ENCODE measurements at places on chromosomes 4 and X.

- no peak for DNase-seq
Measured at GRCh38 chrX:5646818-5647217, 581.8 kb downstream of the NLGN4X start.

- no peak for DNase-seq
Measured at GRCh38 chr4:15586066-15586465, 69.1 kb downstream of the FBXL5 start.

DNA sequence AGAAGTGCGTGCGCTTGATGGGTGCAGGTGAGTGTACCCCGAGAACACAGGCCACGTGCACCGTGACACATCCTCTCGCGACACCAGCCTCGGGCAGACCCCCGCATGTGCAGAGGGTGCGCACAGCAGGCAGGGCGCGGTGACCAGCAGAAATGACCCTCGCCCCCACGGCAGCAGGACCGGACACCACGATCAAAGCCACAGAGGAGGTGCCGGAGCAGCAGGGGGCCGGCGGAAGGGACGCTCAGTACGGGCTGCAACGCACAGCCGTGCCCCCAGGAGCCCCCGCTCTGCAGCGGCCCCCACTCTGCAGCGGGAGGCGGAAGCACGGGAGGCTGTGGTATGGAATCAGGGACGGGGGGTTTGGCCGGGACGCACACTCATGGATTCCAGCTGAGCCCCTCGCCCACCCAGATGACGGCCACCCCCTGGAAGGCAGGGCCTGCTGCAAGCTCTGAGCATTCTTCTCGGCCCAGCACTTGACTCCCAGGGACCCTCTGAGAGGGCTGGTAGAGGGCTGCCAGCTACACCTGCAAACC, 17.1 kb downstream of the PPP2R3B start:
- DNase-seq = no peak

DNA sequence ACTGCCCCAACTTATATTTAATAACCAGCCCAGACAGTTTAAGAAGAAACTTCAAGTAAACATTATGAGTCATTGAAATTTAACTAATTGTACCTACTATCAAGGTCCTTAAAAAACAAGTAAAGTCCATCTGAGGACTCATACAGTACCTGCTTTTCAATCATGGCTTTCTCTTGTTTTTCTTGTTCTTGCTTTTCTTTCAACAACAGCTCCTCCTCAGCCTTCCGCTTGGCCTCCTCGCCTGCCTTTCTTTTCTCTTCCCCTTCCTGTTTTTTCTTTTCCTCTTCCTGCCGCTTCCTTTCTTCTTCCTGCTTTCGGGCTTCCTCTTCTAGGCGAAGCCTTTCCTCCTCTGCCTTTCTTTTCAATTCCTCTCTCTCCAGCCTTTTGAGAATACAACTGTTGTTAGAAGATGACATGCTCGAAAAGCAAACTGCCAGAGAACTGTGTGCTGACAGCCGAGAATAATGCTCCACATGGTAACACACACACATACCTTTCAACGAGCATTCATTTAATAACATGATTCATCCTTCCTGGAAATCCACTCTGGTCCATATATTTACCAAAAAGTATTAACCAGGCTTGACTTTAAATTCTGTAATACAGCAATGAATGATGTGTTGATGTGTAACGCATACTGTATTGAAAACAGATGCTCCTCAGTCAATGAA, 25.2 kb upstream of the BCLAF3 start:
- no peak for DNase-seq

DNA sequence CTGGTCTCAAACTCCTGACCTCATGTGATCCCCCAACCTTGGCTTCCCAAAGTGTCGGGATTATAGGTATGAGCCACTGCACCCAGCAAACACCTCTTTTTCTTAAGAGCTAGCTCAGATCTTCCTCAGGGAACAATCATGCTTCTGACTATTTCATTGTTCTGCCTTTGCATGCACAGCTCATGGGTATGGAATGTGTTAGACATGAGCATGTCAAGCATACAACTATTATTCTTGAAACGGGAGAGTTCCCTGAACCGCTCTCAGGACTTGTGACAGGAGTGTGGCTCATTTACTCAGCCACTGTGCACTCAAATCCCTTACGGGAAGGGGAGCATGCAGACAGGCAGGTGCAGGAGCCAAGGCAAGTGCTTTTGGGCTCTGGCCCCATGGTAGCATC, 231.7 kb upstream of the TAPT1 start:
- DNase-seq = no peak

GRCh38 chr4:184648313-184649025, 778 bp downstream of the CASP3 start:
- peak; percentile 14 for DNase-seq

- no peak for DNase-seq
Measured at GRCh38 chr4:4590546-4590945, 48.7 kb upstream of the STX18 start.

DNA sequence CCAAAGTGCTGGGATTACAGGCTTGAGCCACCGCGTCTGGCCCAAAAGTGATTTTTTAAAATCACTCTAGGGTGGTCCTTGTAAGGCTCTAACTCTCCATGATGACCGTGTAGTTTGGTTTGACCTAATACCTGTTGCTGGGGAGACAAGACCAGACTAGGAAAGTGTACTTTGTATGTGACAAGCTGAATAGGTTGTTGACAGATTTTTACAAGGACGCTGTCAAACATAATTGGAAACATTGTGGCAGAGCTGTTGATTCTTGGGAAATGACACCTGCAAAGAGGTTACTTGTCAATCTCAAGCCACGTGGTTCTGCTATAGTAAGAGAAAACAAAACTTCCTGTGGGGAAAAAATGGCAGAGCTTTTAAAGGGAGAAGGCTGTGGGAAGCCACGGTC, 802.4 kb upstream of the HS3ST1 start:
- DNase-seq = no peak

- DNase-seq = no peak
Measured at GRCh38 chr4:110139111-110139510, 59.3 kb downstream of the ELOVL6 start.

DNA sequence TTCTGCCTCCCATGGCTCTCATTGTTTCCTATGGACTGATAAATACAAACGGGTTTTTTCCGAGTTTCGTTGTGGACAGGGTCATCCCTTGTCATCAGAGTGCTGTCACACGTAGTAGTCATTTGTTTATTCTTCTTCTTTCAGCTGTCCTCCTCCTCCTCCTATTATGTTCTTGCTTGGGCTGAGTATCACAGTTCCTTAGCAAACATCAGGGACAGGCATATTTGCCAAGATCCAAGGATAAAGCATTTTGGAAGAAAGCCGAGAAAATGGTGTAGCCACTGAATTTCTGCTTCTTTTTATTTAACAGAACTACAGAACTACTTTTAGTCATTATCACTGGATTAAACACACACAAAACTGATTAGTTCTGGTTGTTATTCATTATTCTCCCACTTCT, 167.9 kb downstream of the MAML3 start:
- DNase-seq = no peak

DNA sequence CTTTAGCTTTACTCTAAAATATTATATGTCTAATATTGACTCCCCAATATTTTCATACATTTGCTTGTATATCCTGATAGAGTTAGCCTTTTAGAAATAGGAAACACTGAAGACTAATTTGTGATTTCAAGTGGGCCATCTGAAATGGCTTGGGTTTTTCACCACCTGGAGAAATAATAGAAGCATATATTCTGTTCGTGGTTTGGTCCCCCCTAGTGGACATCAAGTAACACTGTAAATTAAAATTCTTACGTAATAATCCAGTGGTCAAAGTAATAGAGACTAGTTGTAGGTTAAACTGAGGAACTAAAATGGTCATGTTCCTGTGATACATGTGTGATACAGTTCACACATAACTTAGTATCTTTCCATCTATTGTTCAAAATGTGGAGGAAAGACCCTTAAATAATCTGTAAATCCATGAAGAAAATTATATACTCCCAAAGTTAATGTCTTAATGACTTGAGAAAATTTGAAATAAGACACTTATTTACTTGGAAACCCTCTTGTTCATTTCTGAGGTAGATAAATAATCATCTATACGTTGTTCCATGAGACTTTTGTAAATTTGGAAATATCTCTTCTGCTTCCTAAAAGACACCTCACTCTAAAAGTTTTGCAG, 79.8 kb upstream of the SMARCAD1 start:
- DNase-seq = no peak

DNA sequence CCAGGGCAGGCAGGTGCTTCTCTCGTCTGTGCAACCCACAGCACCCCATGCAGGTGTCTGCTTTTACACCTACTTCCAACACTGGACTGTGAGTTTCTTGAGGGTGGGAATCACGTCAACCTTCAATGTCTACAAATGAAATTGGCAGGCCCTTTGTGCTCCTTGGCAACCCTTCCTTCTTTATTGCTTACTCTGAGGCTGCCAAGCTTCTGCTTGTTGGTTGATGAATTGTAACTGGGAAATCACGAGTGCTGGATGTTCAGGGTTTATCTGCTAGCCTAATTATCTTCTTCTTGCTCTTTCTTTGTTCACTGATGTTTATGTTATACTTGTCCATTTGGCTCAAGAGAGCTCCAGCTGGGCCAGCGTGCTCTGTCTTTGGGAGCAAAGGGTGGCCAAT, 2.5 kb upstream of the DGAT2L6 start:
- no peak for DNase-seq

DNA sequence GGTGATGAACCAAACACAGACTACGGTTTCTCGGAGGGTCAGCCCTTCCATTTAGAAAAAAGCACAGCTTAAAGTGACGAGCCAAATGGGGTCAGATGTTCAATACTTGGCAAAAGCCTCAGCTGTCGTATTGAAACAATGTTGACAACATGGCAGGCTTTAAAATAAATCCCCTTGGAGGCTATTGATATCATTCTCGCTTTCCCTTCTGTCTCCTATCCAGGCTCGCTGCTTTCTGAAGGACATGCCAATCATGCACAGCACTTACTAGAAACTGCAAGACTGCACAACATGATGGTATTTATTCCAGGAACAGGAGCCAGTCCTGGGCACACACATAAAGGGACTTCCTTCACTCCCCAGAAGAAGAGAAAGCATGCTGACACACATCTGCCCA, 137.9 kb downstream of the SLC7A11 start:
- DNase-seq = no peak

- DNase-seq = no peak
Measured at GRCh38 chrX:136147315-136147901, at the start of gene FHL1. Gene FHL1, plus strand, starts transcription at chrX:136147533.

DNA sequence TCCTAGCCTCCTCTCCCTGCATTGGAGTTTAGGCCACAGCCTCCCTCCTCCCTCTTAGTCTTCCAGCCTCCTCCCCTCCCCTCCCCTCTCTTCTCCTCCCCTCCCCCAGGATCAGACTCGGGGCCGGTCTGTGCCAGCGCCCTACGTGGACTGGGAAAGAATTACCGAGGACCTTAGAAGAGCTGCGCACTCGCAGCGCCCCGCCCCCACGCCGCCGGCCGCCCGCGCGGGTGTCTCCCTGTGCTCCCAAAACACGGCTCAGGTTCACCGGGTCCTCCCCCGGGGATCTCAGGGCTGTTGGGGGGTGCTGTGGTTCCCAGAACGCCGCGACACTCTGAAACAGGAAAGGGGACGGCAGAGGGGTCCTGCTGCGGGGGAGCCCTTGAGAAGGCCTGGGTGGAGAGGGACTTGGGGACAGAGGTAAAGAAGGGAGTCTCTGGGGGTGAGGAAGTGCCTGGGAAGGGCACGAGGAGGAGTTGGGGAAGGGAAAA, 122.3 kb upstream of the TBL1X start:
- no peak for DNase-seq

- no peak for DNase-seq
Measured at GRCh38 chrX:112766774-112767173, 73.9 kb downstream of the AMOT start.

GRCh38 chrX:114798907-114799306, 215.0 kb downstream of the HTR2C start:
- DNase-seq = no peak

GRCh38 chr4:56255820-56256219, 131.5 kb downstream of the AASDH start:
- DNase-seq = no peak

DNA sequence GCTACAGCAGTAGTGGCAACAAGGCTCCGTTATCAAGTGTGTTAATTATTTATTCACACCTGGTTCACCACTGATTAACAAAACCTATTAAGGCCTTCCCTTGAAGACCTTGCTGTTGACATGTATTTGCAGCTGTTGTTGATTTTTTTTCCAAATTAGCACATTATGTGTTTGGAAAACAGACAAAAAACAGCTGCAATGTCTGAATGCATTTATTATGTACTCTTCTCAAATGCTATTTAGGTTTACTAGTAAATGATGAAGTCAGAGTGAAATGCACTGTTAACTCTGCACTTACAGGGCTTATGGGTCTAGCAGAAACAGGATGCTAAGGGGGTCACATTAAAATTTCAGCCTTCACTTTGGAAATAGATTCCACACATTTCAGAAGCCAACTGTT, 99.5 kb upstream of the PCDH7 start:
- DNase-seq = no peak

GRCh38 chr4:149823769-149824221, 8.2 kb upstream of the IQCM start:
- DNase-seq = no peak

- DNase-seq = no peak
Measured at GRCh38 chr4:98166025-98166730, 22.9 kb upstream of the STPG2 start.

GRCh38 chrX:72078411-72078810, 53.3 kb downstream of the RTL5 start:
- DNase-seq = no peak

DNA sequence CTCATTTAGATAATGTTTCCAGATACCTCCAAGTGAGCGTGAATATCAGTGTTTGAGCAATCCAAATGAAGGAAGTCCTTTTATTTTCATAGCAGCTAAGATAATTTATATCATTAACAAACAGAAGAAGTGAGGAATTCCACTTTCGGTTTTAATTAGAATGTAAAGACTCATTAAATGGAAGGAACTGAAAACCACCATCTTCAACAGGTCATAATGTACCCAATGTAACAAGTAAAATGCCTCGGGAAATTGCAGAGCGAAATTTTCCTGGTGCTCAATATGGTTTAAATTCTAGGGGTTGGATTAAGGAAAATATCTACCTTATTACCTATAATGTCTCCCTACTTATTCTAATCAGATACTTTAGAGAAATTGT, 33.9 kb upstream of the SLC9A7 start:
- DNase-seq = no peak

- DNase-seq = no peak
Measured at GRCh38 chr4:15413623-15414019, 14.2 kb upstream of the C1QTNF7 start.

DNA sequence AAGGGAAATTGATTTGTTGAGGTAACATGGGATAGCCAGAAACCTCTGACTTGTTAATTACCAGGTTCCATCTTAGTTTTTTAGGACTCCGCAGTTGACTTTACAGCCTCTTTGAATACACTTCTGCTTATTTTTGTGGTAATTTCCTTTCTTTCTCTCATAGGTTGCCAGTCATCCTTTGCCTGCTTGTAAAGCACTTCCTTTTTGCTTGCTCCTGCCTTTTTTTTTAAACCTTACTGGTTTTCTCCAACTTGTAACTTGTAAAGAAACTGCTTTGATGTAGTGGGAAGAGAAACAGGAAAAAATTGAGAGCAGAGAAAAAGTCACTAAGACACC, 2.6 kb downstream of the PGK1 start:
- DNase-seq = no peak

GRCh38 chr4:3740256-3740655, 25.9 kb upstream of the ADRA2C start:
- DNase-seq = no peak
